ENCODE measurements at places on chromosomes 4 and X.

DNA sequence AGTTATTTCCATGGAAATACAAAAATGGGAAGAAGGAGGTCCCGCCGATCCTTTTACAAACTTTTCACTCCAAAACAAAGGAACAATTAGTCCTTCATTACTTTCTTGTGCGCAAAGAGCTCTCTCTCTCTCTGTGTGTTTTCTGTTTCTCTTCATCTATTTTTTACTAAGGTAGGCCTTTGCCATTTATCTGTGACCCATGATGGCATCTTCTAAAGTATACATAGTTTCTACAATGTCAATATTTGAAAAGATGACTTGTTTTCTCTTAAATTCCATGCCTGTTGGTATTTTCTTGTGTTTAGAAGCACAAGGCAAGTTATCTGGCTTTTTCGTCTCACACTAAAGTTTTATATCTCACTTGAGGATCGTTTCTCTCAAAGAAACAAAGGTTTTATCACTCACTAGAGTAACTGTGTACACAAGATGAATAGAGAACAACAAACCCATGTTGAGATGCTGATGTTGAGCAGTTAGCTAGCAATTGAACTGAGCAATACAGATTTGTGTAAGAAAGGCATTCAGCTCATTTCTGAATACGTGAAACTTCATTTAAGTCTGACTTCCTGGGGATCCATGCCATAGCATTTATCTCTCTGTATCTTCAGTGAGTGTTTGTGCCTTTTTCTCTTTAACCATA, 250.3 kb downstream of the GBA3 start:
- no peak for DNase-seq

DNA sequence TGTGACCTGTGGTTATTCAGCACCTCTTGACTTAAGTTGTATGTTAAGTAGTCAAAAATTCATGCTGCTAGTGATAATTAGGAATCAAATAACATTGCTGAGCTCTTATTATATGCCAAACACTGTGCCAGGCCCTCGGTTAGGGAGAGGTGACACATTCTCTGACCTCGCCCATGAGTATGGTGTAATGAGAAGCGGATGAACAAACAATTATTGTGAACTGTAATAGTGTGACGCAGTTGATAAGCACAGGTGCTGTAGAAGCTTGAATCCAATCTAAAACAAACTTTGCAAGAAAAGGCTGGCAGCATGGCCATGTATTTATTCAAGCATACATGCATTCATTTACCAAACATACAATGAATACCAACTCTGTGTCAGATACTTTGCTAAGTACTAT, 303.5 kb upstream of the HS3ST1 start:
- DNase-seq, result no peak

DNA sequence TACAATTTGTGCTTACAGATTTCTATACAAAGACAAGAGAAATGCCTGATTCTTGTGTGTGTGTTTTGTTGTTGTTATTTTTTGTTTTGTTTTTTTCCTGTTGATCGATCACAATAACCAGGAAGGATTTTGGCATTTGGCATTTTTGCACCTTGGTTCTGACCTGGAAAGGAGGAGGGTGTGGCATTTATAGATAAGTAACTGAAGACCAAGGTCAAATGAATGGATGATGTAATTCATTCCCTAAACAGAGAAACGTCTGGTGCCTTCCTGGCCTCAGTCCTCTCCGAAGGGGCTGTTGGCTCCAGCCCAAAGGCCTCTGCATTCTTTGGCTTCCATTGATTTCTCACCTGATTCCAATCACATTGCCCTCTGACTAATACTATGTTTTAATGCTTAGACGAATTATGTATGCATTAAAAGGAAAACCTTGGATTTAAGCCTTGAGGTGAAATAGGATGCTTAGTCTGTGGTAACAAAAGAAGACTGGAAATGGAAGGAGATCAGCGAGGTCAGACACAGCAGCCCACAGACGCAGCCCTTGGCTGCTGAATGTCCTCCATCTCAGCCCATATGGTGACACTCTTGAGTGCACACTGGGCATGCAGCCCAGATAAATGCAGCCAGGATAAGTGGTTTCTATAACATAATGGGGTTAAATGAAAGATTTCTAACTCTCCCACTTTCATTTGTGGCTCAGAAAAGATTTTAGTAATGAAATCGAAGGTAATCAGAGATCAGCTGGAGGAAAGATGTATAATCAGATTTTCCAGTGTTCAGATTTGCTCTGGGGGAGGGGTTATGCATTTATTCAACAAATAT, 60.5 kb upstream of the TRIM2 start:
- no peak for DNase-seq

DNA sequence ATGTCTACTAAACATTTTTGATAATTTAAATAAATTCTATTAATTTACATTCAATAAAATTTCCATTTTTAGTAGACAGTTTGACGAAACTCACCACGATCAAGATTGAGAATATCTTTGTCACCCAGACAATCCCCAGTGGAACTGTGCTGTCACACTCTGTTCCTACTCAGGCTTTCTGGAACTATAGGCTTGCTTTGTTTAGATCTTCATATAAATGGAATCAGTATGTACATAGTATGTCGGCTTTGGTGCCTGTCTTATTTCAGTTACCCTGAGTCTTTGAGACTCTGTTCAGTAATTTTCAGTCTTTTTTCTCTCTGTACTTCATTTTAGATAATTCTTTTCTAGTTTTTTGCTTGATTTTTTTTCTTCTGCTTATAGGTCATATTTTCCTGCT, 163.5 kb upstream of the EMCN start:
- DNase-seq, result no peak

DNA sequence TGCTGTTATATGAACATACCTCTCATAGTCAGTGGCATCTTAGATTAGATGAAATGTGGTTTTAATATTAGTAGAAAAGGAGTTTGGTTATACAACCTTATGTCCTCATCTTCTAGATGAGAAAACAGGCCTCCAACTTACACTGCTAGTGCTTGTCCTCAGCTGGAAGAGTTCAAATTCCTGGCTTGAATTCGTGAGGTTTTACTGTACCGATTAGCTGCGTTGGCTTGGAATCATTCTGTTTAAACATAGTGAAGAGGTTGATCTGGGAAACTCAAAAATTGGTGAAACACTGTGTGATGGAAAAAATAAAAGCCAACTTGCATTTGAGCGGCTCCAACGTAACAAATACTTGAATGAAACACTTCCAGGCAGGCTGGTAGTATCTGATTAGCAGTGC, 81.0 kb downstream of the LNX1 start:
- no peak for DNase-seq

- no peak for DNase-seq
Observed at GRCh38 chrX:17007134-17007768, 60.8 kb downstream of the REPS2 start.

- DNase-seq, result no peak
Observed at GRCh38 chrX:38890963-38891362, 89.7 kb downstream of the MID1IP1 start.

- no peak for DNase-seq
Observed at GRCh38 chr4:87425711-87426110, 3.3 kb downstream of the NUDT9 start.

GRCh38 chr4:68326141-68326540, 23.7 kb downstream of the YTHDC1 start:
- DNase-seq, result no peak

DNA sequence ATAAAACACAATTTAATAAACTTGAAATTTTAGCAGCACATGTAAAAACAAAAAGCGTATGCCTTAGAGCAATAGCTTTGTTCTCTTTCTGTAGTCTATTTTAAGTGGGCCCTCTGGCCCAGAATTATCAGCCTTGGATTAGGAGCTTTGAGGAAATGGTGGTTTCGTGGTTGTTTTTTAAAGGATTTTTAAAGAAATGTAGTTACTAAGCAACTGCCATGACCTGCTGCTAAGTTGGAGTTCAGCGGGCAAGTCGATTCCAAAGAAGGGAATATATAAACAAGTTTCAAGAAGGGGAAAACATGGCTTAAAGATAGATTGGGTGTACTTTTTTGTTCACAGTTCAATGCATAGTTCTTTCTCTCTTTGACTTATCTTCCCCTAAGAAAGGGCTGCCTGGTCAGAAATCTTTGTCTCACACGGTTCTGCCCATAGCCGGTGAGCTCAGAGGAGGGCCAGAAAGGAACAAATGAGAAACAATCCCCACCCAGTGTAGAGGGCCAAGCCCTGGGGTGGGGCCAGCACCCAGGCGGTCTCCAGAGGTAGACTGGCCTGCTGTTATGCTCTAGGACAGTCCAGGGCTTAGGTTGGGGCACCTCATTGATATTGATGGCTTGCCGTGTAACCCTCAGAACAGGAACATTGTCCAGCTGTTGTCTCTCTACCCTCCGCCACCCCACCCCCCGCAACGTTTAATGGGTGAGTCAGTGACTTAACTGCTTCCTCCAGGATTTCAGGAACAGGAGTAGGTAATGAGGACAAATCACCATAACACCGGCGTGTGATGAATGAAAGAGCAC, 32.5 kb downstream of the DLG3 start:
- no peak for DNase-seq

- no peak for DNase-seq
Observed at GRCh38 chrX:110691446-110691845, 104.2 kb downstream of the CHRDL1 start.

GRCh38 chr4:74021601-74022000, 16.9 kb downstream of the CXCL3 start:
- DNase-seq, result no peak

DNA sequence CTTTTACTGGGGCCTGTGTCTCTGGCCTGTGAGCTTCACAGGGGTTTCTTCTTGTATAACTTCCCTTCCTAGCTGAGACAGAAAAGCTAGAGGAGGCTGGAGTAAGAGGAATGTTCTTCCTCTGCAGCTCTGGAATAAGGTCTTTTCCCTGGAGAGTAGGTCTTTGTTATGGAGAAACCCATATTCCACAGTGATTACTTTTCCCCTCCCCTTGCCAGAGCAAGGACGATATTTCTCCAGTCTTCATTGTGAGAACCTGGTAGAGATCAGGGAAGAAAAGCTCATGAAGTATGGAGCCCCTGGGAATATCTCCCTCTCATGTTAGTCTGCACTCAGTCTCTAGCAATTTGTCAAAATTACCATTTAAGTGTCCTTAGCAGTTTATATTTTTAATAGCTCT, 18.7 kb upstream of the GLRB start:
- no peak for DNase-seq

DNA sequence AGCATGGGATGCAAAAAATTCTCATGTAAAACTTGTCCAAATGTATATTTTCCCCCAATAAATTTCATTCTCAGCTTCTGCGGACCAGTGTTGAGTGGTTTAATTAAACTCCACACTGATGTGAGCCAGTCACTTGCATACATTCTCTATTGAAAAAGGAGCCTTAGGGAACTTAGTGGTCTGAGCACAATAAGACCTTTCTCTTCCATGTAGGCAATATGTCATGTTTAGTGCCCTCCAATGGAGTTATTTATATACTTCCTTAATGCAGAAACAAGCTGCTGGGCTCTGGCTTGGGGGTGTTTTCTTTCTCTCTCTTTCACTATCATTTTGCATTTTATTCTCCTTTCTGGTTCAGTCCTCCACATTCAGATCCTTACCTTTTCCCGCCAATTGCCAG, 196.9 kb downstream of the ANAPC10 start:
- no peak for DNase-seq

- DNase-seq, result no peak
Observed at GRCh38 chrX:8841911-8842310, 40.7 kb upstream of the FAM9A start.

DNA sequence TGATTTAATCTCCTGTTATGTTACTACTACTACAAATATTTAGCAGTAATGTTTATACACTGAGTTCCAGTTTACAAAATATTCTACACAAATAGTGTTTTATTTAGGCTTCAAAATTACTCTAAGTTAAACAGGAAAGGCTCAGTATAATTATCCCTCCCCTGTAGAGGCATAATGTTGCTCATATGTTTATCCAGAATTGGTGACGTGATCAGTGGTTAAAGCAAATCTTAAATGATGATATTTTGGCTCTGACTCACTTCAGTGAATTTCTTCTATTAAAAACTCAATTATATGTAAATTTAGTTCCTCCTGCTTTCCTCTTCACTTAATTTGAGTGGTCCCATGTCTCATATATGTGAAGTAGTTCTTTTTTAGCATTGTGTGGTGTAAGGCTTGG, 438.5 kb downstream of the ADGRL3 start:
- DNase-seq, result no peak

DNA sequence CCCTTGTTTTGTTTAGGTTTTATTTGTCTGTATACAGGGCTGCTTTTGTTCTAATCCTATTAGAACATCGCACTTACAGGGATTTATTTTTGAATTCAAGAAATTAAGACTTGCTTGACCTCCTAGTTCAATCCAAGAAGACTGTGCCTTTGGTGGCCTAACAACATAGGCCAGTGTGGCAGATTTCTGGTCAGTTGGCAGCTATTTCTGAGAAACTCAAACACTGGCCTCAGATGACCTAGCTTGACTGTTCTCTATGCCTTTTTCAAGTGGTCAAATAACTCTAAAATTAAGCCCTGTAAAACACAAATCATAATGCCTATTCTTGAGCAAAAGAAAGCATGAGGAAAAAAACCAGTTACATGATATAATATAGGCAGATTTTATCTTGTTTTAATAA, 89.3 kb upstream of the GPR34 start:
- DNase-seq, result no peak

- no peak for DNase-seq
Observed at GRCh38 chr4:70556856-70557255, 35.2 kb upstream of the AMBN start.

GRCh38 chr4:89753601-89754066, 83.3 kb downstream of the SNCA start:
- DNase-seq, result no peak

- no peak for DNase-seq
Observed at GRCh38 chr4:176850436-176850835, 57.7 kb upstream of the VEGFC start.

DNA sequence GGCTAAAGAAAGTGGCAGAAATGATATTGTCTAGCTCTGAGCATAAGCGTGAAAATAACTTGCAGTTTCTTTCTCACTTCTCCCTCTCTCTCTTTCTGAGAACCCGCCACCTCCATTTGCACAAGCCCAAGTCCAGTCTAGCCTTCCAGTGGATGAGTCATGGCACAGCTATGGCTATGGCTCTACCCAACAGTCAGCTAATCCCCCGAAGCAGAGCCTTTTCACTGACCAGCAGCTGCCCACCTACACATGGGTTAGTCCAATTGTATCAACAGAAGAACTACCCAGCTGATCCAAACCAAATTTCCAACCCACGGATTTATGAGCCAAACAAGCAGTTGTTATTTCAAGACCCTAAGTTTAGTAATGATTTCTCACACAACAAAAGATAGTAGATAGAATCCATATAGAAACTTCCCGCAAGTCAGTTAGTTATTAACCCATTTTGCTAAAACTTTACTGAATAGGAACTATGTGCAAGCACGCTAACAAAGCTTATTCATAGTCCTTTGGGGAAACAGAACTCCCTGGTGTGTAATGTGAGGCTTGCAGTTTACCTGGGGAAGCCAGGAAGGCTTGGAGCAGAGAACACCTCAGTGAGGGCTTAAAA, 282.3 kb downstream of the INPP4B start:
- no peak for DNase-seq

DNA sequence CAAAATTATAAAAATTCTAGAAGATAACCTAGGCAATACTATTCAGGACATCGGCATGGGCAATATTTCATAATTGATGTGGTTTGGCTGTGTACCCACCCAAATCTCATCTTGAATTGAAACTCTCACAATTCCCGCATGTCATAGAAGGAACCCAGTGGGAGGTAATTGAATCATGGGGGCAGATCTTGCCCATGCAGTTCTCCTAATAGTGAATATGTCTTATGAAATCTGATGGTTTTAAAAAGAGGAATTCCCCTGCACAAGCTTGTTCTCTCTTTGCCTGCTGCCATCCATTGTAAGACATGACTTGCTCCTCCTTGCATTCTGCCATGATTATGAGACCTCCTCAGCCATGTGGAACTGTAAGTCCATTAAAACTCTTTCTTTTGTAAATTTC, 77.7 kb downstream of the DDX60 start:
- DNase-seq, result no peak

GRCh38 chr4:15884666-15885065, 53.9 kb downstream of the FGFBP1 start:
- DNase-seq, result no peak
